ENCODE measurements at places on chromosomes 12 and 14.

DNA sequence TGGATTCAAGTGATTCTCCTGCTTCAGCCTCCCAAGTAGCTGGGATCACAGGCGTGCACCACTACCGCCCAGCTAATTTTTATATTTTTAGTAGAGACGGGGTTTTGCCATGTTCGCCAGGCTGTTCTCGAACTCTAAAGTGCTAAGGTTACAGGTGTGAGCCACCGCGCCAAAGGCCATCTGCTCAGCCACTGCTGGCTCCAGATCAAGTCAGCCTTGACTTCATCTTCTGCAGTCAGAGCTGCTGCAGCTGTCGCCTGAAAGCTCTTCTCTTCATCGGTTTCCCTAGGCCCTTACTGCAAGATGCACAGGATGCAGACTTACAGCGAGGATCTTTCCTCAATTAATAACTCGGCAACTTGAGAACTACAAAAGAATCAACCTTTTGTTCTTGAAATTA lies 66.8 kb downstream of the CLIP1 start:
- DNase-seq: no peak

DNA sequence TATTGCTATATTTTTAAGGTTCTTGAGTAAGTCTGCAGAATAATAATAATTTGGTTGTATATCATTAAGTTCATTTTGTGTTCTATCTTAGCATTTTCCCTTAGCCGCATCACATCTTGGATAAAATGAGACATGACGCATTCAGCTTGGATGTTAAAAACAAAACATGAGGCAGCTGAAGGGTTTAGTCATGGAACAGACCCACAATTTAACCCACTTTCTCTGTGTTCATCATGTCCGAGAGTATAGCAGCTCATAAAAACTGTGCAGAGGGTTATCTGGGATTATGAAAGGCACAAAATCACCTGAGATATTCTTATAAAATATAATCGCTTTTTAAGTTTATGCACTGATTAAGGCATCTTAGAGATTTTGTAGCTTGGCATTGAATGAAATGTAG lies 219.3 kb downstream of the TRHDE start:
- DNase-seq: no peak

DNA sequence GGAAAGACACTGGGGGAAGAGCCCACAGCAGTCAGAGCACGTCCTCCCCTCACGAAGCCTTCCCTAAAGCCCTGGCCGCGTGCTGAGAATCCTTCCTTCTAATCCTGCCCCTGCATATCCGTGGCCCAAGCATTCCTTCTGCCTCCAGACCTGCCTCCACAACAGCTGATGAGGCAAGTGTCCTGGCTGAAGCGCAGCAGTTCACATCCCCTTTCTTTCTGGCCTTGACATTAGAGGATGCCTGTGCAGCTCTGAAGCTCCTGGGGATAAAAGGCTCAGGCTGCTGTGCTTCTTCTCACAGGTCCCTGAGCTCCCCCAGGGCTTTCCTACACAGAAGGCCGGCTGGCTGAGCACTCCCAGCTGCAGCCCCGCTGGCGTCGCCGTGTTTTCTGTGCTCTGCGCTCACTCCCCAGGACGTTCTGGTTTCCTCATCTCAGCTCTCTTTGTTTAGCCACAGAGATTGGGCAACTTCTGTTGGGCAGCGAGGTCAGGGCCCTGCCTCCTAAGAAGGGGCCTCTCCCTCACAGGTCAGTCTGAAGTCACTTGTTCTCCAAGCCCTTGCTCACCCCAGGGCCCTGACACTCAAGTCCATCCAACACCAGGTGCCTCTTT lies 45.8 kb downstream of the NINJ2 start:
- no peak for DNase-seq

- DNase-seq: no peak
Measured at GRCh38 chr12:107179871-107180270, 86.5 kb upstream of the CRY1 start.

- no peak for DNase-seq
Measured at GRCh38 chr12:64587447-64587846, 22.8 kb upstream of the RASSF3 start.

DNA sequence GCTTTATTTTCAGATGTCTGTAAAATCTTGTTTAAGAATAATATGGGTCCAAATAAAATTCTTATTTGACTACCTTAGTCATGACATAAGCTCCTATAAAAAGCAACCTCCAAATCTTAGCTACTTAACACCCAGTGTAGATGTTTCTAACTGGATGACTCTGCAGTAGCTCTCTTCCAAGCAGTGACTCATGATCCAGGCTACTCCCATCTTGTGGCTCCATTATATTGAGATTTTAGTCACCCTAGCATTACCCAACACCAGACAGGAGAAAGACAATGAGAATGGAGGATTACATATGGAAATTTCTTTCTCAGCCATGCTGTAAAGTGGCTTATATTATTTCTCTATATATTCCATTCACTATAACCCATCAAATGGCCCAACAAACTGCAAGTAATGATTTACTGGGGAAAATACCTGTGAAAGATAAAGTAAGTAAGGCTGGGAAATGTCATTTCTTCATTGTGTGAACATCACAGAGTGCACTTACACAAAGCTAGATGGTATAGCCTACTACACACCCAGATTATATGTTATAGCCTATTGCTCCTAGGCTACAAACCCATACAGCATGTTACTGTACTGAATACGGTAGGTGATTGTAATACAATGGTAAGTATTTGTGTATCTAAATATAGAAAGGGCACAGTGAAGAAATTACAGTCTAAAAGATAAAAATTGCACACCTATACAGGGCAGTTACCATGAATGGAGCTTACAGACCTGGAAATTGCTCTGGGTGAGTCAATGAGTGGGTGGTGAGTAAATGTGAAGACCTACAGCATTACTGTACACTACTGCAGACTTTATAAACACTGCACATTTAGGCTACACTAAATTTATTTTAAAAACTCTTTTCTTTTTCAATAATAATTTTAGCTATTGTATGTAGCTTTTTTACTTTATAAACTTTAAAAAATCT lies 163.2 kb downstream of the DYRK2 start:
- DNase-seq: no peak

DNA sequence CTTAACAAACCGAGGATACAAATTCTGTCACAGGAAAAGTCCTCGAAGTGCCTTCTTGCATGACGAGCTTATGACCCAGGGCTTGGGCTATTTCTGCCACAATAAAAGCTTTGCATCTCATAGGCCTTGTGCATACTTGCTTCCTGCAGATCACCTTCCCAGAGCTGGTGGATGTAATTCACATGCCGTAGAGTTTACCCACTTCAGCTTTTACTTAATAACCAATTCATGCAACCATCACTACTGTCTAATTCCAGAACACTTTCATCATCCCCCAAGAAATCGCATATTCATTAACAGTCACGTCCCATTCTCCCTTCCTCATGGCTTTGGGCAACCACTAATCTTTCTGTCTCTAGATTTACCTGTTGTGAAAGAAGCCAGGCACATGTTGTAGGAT lies 9.0 kb upstream of the BDKRB1 start:
- no peak for DNase-seq

DNA sequence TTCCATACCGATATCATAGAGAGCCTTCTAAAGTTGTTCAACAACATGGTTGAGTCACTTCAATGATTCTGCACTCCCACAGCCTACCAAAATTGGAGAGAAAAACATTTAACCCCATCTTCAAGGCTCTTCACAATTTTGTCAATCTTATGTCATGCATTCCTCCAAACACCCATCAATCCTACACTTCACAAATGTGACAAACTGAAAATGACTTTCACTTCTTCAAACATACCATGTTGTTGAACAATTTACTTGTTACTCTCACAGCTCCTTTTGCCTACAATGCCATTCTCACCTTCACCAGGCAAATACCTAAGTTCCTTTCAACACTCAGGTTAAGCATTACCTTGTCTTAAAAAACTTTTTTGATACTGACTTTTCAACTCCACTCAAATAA lies 88.0 kb downstream of the OSBPL8 start:
- no peak for DNase-seq

GRCh38 chr12:112848972-112849371 lies 57.4 kb downstream of the RPH3A start:
- DNase-seq: no peak

DNA sequence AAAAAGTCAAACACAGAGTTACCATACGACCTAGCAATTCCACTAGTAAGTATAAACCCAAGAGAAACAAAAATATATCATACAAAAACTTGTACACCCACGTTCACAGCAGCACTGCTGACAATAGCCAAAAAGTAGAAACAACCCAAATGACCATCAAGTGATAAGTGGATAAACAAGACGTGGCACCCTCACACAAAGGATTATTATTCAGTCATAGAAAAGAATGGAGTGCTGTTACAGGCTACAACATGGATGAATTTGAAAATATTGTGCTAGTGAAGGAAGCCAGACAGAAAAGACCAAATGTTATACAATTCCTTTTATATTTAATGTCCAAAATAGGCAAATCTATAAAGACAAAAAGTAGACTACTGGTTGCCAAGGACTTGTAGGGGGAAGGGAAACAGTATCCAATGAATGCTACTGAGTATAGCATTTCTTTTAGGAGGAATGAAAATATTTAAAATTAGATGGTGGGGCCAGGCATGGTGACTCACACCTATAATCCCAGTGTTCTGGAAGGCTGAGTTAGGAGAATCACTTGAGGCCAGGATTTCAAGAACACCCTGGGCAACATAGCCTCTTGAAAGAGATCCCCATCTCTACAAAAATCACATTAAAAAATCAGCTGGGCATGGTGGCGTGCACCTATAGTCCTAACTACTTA lies 41.9 kb downstream of the SPTLC2 start:
- DNase-seq: no peak

GRCh38 chr14:29773990-29774389 lies 153.7 kb downstream of the PRKD1 start:
- no peak for DNase-seq

All from effector CD4-positive, alpha-beta T cell (primary cell).